ENCODE measurements at places on chromosomes 3 and 15. TPM values are rescaled to one million over a fixed set of nuclear protein-coding genes. Genes with fewer than 3 reads are reported as not detected.

TIMP4 gene
- polyA plus RNA-seq, result 2.2 TPM

DNA sequence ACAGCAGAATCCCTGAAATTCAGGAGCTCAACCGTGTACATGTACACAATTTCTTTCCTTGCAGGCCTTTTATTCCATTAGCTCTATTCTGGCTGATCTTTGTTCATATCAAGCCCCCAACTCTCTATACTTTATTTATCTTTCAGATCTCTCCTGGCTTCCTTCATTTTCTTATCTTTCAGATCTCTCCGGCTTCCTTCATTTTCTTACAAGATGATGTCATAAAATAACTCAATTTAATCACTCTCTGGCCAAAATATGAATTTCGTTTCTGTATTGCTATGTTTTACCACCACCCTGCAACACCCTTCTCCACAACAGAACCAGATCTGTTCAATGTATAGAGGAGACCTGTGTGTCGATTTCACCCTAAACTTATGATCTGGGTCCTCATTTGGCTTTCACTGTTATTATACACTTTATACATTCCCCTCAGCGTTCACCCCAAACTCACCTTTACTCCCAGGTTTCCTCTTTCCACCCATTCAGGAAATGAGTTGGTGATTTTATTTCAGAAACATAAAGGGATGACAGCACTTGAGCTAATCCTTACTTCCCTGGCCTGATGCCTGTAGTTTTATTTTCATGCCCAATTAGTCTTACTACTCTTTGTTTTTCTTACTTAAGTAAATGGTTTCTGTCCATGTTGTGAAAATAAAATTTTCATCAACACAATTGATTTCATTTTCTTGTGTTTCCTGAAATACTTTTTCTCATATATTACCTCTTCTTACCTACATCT, 195.5 kb downstream of the BCHE start:
- no peak for DNase-seq

WWTR1 gene
- polyA plus RNA-seq, result 71.8 TPM

GRCh38 chr15:70492240-70493177, 270.8 kb downstream of the UACA start:
- no peak for DNase-seq

RBM5 gene
- 171 TPM for polyA plus RNA-seq

GHSR gene
- not detected for polyA plus RNA-seq

GRCh38 chr15:29825227-29825626, 3.0 kb upstream of the TJP1 start:
- no peak for DNase-seq

DNA sequence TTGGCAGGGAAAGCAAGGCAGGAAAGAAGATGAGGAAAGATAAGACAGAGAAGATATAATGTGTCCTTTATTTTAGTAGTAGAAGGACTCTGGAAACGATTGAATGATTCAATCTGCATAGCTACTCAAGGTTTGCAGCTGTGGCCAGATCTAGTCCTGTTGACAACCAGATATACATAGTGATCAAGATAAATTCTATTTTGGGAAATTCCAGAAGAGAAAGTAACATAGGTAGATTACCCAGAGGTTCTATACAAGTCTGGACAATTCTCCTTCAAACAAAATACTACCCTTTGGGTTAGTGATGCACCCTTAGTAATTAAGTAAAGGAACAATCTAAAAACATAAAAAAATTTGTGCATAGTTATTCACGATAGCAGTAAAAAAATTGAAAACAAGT, 9.4 kb downstream of the TERC start:
- no peak for DNase-seq

GRCh38 chr3:184564685-184565385, 3.2 kb downstream of the EPHB3 start:
- DNase-seq, result no peak

- DNase-seq, result no peak
These were observed 72.6 kb upstream of the TNFSF10 start for GRCh38 chr3:172595664-172596393.

DNA sequence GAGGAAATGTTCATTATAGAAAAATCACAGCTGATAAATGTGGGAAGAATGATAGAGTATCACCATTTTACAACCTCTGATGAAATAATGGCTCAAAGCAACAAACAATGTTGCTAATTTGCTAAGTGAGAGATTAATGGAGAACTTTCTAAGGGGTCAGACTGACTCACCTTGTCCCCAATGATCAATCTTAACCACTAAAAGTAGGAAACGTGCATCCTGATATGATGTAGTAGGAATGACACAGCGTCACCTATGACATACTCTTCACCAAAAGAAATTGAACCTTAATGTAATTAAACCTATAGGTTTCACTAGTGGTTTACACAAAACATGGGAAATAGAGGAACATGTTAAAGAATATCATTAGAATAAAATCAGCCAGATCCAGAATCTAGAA, 35.1 kb upstream of the MLF1 start:
- no peak for DNase-seq

- no peak for DNase-seq
These were observed 129.5 kb downstream of the KCNMB2 start for GRCh38 chr3:178665747-178666146.

SCN11A gene
- polyA plus RNA-seq, result 2.5 TPM

LSMEM2 gene
- 41.6 TPM for polyA plus RNA-seq

CFAP92 gene
- polyA plus RNA-seq, result 1.1 TPM

GRCh38 chr3:127678611-127679533, 6.1 kb downstream of the ABTB1 start:
- DNase-seq, result no peak

ESYT3 gene
- polyA plus RNA-seq, result 20.7 TPM

SLC12A1 gene
- 0.15 TPM for polyA plus RNA-seq
